ENCODE measurements at places on chromosomes 13 and 19. TPM values are rescaled to one million over a fixed set of nuclear protein-coding genes. Genes with fewer than 3 reads are reported as not detected.

GRCh38 chr19:55241143-55241934, 12.8 kb upstream of the TMEM86B start:
- H3K4me3 ChIP-seq, result no peak overlapping the region
- no peak overlapping the region for H3K27ac ChIP-seq
- no peak for DNase-seq
- H3K4me1 ChIP-seq, result no peaks in the 10 kb centered on the region
- H3K36me3 ChIP-seq, result peaks cover 96% of the 10 kb centered on the region

Gene CDX2
- 0.09 TPM for total RNA-seq

Gene LYPD5
- total RNA-seq, result 1.7 TPM

Gene CYP2A6
- 0.09 TPM for total RNA-seq

Gene NRTN
- total RNA-seq, result 1.7 TPM
